ENCODE measurements at places on chromosomes 6 and 20. TPM values are rescaled to one million over a fixed set of nuclear protein-coding genes. Genes with fewer than 3 reads are reported as not detected.

The ZNF311 gene
- total RNA-seq, result 2.1 TPM

The GPX5 gene
- total RNA-seq, result not detected

The RIPOR3 gene
- 6.3 TPM for total RNA-seq

The C6orf141 gene
- 12.3 TPM for total RNA-seq

The PRDM13 gene
- total RNA-seq, result not detected

The GPLD1 gene
- total RNA-seq, result 1.7 TPM

The FHL5 gene
- total RNA-seq, result not detected

The GSTA2 gene
- not detected for total RNA-seq

The PNLDC1 gene
- 0.20 TPM for total RNA-seq

The GTSF1L gene
- total RNA-seq, result not detected

The SLC17A2 gene
- total RNA-seq, result not detected

The TMC2 gene
- not detected for total RNA-seq

The SNAP91 gene
- total RNA-seq, result not detected

The MOG gene
- total RNA-seq, result not detected

The WFDC12 gene
- not detected for total RNA-seq

The SLC22A3 gene
- total RNA-seq, result not detected

The HAO1 gene
- not detected for total RNA-seq

The PAQR8 gene
- 4.1 TPM for total RNA-seq

The NKX2-4 gene
- not detected for total RNA-seq

The PSORS1C1 gene
- total RNA-seq, result 34.2 TPM

The NINL gene
- 19.6 TPM for total RNA-seq

The SYNGAP1 gene
- total RNA-seq, result 17.7 TPM

The MAFB gene
- not detected for total RNA-seq

The SLC24A3 gene
- total RNA-seq, result not detected

The DPPA5 gene
- not detected for total RNA-seq

The MLIP gene
- total RNA-seq, result 1.0 TPM

The SLC22A1 gene
- 0.25 TPM for total RNA-seq

The HLA-DQA2 gene
- total RNA-seq, result not detected

The WFDC5 gene
- total RNA-seq, result not detected

The MEI4 gene
- total RNA-seq, result not detected

The DCDC2 gene
- total RNA-seq, result 4.2 TPM

All from PC-9 (cell line).